Activated CD4-positive, alpha-beta T cell treated with anti-CD3 and anti-CD28 coated beads, Interleukin-2, amount 10 ng/mL, durations not matched to agents 24 days and 14 days (primary cell): ENCODE measurements at places on chromosomes 4 and X.
A peak's percentile ranks its signal among the peaks of the same experiment; 100 is the strongest.

GRCh38 chr4:159702200-159702599 is 599.3 kb downstream of the RAPGEF2 start:
- DNase-seq, result no peak

- DNase-seq, result no peak
Observed at GRCh38 chr4:141686879-141687278, 50.5 kb downstream of the IL15 start.

- peak; percentile 62 for DNase-seq
Observed at GRCh38 chr4:168917138-168917779, 92.8 kb downstream of the CBR4 start.

DNA sequence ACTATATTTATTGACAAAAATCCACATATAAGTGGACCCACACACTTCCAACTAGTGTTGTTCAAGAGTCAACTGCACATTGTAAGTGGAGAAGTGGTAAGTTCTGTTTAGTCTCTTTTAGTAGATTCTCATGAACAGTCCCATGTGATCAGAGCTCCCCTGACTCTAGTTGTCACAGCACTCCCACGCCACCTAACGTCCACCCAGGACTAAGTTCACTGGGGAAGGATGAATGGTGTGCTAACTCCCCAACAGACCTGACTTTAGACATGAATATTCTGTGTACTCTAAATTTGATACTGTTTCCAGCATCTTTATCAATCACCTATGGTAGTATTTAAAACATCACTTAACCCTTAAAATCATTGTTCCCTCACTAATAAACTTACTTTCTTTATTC is 59.8 kb downstream of the PACRGL start:
- DNase-seq, result no peak

GRCh38 chr4:149166876-149167275 is 648.8 kb downstream of the IQCM start:
- no peak for DNase-seq

GRCh38 chr4:104942990-104943743 is 203.5 kb upstream of the TET2 start:
- peak; percentile 66 for DNase-seq

DNA sequence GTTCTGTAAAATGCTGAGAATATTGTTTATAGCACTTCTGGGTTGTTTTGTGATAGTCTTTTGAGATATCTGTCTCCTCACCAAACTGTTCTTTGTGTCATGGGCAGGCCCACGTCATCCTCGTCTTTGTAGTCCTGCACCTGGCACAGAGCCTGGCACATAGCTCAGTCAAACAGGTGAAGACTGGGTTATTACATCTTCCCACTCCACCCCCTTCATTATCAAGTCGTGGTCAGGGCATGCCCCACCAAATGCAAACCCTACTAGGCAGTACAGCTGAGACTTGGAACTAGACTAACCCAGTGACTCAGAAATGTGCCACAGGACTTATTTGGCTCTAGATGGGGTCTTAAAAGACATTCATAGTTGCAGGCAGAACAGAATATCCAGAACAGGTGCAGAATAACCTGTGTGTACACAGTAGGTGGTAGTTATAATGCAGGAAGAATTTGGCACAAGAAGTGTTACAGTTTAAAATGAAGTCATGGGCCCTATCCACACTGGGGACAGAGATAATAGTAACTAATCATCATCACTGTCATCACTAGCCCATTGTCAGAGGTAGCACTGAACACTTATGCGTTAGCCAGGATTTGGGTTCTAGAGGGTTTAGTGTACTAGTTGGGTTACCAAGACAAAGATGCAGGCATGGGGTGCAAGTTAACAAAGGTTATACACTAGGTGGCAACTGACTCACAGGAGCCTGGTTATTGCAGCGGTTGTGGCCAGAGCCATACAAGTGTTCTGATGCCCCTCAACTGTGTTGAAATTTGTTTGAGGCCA is 74.9 kb downstream of the TBL1X start:
- no peak for DNase-seq

GRCh38 chr4:121712001-121712651 is 15.3 kb upstream of the ANXA5 start:
- no peak for DNase-seq

GRCh38 chr4:62706423-62706822 is 1506.3 kb downstream of the ADGRL3 start:
- no peak for DNase-seq

GRCh38 chrX:125424536-125424935 is 104.9 kb downstream of the TEX13C start:
- no peak for DNase-seq

- no peak for DNase-seq
Observed at GRCh38 chr4:127781300-127782024, 660 bp upstream of the HSPA4L start.

DNA sequence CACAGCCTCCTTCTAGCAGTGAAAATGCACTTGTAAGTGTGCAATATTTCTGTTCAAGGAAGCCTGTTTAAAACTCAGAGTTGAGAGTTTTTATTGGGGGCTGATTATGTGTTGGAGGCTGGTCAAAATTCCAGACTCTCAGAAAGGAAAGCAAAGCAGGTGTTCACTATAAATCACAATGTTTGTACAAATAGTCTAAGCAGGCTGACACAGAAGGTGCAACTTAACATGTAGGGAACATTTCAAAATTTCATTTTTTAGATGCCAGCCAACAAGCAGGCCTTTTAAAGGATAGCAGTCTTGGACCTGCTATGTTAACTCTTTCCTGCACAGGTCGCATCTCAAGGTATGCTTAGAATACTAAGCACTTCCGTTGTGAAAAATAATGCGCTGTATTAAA is 112.3 kb upstream of the IL13RA1 start:
- no peak for DNase-seq

DNA sequence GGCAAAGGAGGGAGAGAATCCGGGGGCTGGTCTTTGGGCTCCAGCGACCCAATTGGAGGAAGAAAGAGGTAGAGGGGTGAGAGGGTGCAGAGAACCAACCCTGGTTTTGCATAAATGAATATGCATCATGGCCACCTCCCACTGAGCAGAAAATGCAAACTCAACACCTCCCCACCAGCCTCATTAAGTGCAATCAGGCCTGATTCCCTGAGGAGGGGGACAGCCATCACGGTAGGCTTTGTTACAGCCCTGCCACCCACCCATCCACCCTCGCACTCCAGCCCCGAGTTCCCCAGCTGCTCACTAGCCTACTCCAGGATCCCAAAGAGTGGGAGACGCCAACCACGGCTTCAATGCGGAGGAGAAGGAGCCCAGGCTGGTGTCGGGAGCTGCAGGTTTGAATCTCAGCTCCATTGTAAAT is 48.3 kb upstream of the MAN2B2 start:
- no peak for DNase-seq

DNA sequence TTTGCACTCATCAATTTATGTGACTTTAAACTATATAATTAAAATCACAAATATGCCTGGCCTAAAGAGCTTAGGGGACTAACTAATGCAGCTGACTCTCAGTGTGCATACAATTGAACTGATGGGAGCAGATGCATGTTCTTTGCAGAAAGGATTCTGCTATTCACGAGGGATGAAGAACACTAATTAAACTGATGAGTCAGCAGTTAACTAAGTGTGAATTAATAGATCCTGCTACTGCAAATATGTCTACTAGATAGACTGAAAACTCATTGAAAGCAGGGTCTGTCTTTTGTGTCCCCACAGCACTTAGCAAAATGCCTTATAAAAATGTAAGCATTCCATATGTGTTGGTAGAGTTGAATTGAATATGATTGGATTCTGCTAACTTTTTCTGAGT is 104.0 kb downstream of the SRPX start:
- no peak for DNase-seq

DNA sequence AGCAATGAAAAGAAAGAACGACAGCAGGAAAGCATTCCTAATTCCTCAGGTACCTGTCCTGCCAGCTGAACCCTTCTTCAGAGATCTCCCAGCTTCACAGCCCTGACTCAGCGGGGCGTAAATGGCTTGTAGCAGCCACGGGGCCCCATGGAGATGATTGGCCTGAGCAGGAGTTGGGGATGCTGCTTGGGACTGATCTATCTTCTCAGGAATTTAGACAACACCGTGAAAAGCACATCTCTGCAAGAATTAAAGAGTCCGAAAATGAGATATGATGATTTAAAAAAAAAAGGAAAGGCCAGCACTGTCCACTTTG is 22.5 kb upstream of the SLC25A4 start:
- no peak for DNase-seq

GRCh38 chr4:132479543-132479942 is 669.6 kb upstream of the PCDH10 start:
- DNase-seq, result no peak

DNA sequence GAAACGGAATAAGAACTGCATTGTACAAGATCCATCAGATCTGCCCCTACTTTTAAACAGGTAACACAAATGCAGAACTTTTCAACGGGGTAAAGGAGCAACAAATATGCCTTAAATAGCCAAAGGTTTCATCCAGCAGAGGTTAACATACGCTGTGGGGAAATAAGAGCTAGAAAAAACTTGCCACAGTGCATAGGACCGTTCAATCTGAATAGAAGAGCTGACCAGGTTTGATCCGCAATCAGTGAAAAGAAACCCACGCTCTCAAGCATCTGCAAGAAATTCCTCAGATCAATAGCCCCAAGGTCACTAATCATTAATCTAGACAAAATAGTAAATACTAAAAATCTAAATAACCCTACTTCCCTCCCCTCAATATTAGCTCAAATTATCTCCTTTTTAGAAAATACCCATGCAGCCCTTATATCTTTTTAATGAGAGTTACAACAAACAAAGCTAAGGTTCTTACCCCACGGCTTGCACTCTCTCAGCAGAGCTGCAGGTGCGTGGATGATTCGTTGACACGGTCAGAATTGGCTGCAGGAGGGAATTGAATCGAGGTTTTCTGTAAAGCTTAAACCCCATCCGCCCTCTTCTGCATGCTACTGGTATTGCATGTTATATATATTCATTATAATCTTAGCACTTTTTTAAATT is at the start of gene TLR10:
Gene TLR10, minus strand, starts transcription at position 539 of the 657 bp plus-strand sequence. CDS start 7,400 bp downstream, outside the sequence.
- peak; percentile 81 for DNase-seq

DNA sequence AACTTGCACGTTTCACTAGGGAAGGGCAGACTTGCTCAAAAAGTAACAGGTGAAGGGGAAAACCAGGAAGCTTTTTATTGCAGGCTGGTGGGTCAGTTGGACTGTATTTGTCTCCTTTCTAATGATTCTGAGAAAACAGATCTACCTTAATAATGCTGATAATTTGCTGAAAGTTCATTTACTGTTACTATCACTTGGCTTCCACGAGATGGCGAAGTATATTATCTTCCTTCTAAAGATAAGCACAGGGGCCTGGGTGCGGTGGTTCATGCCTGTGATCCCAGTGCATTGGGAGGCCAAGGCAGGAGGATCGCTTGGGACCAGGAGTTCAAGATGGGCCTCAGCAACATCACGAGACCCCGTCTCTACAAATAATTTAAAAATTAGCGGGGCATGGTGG is 16.4 kb downstream of the CCKAR start:
- DNase-seq, result no peak

- DNase-seq, result no peak
Observed at GRCh38 chr4:186657764-186658163, 65.9 kb downstream of the FAT1 start.

- no peak for DNase-seq
Observed at GRCh38 chrX:1072637-1073377, 139.6 kb downstream of the CRLF2 start.

- no peak for DNase-seq
Observed at GRCh38 chrX:95056901-95057300, 1382.9 kb downstream of the FAM133A start.

GRCh38 chr4:38176165-38176564 is 216.0 kb downstream of the PTTG2 start:
- no peak for DNase-seq

GRCh38 chr4:133498149-133498548 is 349.1 kb downstream of the PCDH10 start:
- DNase-seq, result no peak

GRCh38 chr4:4981827-4982226 is 37.4 kb downstream of the CYTL1 start:
- no peak for DNase-seq

DNA sequence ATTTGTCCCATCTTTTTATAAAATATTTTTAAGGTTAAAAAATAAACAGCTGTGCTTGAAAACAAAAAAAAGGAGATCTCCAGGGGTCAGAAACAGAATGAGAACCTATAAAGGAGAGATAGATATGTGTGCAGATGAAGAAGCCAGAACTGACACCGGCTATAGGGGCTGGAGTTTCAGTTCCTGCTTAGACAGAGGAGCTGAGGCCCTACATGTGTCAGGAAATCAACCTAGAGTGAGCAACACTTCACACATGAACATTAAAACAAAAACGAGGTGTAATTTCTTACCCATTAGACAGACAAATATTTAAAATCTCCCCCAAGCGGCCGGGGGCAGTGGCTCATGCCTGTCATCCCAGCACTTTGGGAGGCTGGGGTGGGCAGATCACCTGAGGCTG is 17.8 kb upstream of the HUWE1 start:
- DNase-seq, result no peak

GRCh38 chrX:55907968-55908607 is 190.5 kb downstream of the RRAGB start:
- peak; percentile 82 for DNase-seq

DNA sequence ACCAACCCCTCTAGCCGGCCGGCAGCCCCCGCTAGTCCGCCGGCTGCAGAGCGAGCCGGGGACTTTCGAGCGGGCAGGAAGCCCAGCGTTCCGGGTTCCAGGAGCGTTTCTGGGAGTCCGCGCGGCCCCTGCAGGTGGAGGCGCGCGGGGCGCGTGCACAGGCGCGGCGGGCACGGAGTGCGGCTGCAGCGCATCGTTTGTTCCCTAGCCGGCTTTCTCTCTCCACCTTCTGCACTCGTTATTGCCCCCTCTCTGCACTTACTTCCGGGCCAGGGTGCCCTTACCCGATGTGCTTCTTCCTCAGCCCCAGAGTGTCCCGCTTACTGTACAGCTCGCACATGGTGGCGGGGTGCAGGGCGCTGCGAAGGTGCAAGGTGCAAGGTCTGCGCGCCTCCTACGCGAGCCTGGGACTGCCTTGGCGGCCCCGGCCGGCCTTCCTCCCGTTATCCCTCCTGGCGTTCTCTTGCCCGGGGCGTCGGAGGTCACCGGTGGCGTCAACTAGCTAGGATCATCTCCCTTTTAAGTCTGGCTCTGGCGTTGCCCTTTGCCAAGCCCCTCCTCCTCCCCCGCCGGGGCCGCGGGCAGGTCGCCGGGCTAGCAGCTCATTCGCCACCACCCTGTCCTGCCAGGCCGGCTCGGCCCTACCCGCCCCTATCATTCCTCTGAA is at the start of gene ETNPPL:
Gene ETNPPL, minus strand, starts transcription at position 495 of the 667 bp plus-strand sequence. Its CDS starts 155 bp downstream, at position 340.
- peak; percentile 71 for DNase-seq

- peak; percentile 50 for DNase-seq
Observed at GRCh38 chr4:122588453-122589238, 32.2 kb downstream of the IL21 start.
